ENCODE measurements at places on chromosomes 2 and 18.

DNA sequence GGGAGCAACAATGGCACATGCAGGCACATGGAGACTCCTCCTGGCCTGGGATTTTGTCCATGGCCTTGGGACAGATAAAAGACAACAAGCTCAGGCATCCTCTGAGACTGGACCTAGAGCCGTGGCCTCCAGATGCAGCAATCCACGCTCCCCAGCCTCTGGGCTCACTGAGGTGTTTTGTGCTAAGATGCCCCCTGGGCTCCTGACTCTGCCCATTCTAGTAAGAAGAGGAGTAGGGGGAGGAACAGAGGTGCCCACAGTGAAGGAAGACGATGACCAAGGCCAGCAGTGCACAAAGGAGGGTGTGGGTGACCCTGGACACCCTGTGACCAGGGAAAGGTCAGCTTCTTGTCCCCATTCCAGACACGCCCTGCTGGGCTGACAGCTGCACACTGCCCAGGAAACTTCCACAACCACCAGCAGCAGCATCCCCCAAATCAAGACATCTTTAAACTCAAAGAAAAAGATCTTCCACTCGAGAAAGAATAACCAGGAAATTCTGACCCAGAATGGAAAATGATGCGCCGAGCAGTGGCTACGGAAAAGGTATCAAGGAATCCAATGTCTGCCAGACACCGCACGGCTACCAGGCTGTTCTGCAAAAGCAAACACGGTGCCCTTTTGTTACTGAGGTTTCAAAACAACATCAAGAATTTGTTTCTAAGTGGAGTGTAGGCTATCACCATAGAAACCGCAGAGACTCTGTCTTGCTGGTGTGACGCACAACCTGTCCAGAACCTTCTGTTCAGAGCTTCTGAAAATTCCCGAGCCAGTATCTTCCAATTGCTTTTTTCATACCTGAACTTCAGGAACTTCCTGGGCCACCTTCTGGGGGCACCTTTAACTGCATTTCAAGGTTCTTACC, 65.5 kb downstream of the ZNF516 start:
- DNase-seq, result no peak

DNA sequence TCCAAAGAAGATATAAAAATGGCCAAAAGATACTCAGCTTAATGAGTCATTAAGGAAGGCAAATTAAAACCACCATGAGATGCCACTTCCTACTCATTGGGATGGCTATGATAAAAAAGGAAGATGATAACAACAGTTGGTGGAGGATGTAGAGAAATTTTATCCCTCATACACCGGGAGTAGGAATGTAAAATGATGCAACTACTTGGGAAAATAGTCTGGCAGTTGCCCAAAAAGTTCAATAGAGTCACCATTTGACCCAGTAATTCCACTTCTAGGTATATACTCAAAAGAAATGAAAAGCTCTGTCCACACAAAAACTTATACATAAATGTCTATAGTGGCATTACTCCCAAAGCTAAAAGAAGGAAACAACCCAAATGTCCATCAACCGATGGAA, 10.1 kb upstream of the SULT1C2 start:
- DNase-seq, result no peak

GRCh38 chr2:226716126-226716525, 83.5 kb downstream of the IRS1 start:
- no peak for DNase-seq

DNA sequence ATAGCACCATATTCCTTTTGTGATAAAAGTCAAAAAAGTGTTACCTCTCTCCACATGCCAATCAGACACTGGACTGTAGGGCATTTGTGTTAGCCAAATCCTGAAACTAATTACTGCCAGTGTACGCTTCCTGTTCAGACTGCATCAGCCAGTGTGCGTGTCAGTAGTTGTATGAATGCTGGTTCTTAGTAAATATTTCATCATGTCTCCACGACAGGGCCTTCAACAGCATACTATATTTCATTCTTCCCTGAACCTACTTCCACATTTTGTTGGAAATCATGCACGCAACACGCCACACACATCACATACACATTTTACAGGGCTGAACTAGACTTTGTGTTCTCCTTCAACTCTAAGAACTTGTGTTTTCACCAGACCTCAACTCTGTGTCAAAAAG, 77.5 kb downstream of the EPB41L3 start:
- DNase-seq, result no peak

GRCh38 chr2:68870215-68870614, 982 bp downstream of the BMP10 start:
- DNase-seq, result no peak

- DNase-seq, result no peak
Observed at GRCh38 chr18:13446610-13447461, 228.3 kb downstream of the LDLRAD4 start.

DNA sequence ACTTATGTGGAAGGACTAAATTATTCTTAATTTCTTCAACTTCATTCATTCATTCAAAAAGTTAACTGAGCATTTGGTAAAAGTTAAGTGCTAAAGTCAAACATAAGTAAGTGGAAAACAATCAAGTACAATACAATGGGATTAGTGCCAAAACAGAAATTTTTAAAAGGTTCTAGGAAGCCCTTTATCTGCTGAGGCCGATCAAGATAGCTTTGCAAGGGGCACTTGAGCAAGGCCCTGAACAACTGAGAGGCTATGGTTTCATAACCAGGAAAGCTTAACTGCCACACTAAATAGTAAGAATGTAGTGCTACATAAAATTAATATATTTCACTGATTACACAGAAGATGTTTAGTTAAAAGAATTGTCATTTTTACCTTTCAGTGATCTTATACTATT, 76.5 kb downstream of the NOL10 start:
- DNase-seq, result no peak

DNA sequence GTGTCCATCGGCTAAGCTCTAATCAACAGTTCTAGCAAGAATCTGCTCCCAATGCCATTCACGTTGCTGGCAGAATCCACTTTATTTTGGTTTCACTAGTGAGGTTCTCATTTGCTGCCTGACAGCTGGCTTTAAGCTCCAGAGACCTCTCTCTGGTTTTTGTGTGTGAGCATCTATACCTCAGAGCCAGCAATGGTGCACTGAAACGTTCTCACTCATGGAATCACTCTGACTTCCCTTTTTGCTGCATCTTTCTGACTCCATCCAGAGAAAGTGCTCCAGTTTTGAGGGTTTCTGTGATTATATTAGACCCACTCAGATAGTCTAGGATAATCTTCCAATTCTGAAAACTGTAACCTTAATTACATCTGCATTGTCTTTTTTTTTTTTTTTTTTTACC, 596.6 kb downstream of the RNF144A start:
- no peak for DNase-seq
